Progenitor cell of endocrine pancreas (in vitro differentiated cells): ENCODE measurements at places on chromosomes 1 and 21. TPM values are rescaled to one million over a fixed set of nuclear protein-coding genes. Genes with fewer than 3 reads are reported as not detected.

DNA sequence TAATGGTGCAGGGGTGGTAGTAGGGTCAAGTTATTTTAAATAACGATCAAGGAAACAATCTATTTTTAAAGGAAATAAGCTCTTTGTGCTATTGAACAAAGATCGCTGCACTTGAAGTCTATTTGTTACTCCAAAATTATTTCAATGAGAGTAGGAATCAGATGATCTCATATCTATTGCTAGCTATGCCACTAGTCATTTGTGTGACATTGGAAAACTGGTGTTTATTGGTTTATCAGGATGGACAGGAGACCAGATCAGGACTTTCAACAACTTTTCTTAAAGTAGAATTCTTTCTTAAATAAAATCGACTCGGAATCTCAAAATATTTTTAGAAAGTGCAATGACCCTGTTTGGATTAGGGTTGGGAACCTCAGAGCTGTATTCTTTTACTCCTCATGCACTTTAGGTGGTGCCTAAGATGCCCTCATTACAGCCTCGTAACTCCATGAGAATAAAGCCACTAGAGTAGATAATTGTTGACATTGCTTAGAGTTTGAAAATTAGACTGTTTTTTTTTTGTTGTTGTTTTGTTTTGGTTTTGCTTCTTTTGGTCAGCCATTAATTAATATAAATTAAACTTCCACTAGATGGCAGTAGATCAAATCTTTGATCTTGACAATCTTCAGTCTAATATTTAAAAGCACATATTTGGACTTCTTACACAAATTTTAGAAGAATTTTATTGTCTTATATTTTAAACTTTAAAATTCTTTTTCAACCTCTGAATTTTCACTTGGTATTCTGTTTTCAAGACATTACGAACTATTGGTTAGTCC, 352.4 kb downstream of the USP25 start:
- DNase-seq: no peak
- H3K4me1 ChIP-seq: peaks cover 10% of the 10 kb centered on the region
- H3K27ac ChIP-seq: no peak overlapping the region
- H3K27me3 ChIP-seq: no peaks in the 10 kb centered on the region
- H3K36me3 ChIP-seq: no peaks in the 10 kb centered on the region

The CD5L gene
- not detected in 2 replicates for total RNA-seq

DNA sequence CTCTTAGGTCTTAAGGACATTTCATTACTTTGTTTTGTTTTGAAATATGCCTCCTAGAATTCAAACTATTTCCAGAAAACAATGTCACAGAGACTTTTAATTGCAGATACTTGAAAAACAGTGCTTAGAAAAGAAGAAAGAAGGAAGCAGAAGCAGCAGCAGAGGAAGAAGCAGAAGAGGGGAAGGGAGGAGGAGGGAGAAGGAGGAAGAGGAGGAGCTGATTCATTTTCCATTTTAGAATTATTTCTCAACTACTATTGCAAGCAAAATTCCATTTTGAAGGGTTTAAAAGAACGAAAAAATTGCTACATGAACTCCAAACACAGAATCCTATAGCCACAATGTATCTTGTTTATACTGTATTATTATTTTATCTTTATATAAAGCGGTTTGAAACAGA, 13.9 kb downstream of the RC3H1 start:
- peaks cover 18% of the 10 kb centered on the region for H3K36me3 ChIP-seq
- no peaks in the 10 kb centered on the region for H3K27me3 ChIP-seq
- no peaks in the 10 kb centered on the region for H3K4me1 ChIP-seq
- H3K4me3 ChIP-seq: no peak overlapping the region
- DNase-seq: no peak

- H3K4me3 ChIP-seq: no peak overlapping the region
- H3K27me3 ChIP-seq: peaks cover 15% of the 10 kb centered on the region
- peaks cover 26% of the 10 kb centered on the region for H3K36me3 ChIP-seq
- no peak overlapping the region for H3K27ac ChIP-seq
- no peak for DNase-seq
These were observed 3.8 kb upstream of the TCEA3 start for GRCh38 chr1:23428136-23428905.

DNA sequence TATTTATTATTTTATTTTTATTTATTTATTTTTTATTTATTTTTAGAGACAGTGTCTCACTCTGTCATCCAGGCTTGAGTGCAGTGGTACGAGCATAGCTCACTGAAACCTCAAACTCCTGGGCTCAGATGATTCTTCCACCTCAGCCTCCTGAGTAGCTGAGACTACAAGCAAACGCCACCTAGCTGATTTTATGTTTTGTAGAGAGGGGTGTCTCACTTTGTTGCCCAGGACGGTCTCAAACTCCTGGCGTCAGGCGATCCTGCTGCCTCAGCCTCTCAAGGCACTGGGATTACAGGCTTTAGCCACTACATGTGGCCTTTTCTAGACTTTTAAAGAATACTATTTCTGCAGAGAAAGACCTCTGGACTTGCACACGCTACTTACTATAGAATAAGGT, 61.3 kb upstream of the C1orf53 start:
- H3K27ac ChIP-seq: no peak overlapping the region
- no peaks in the 10 kb centered on the region for H3K27me3 ChIP-seq
- no peak for DNase-seq
- H3K36me3 ChIP-seq: no peaks in the 10 kb centered on the region

DNA sequence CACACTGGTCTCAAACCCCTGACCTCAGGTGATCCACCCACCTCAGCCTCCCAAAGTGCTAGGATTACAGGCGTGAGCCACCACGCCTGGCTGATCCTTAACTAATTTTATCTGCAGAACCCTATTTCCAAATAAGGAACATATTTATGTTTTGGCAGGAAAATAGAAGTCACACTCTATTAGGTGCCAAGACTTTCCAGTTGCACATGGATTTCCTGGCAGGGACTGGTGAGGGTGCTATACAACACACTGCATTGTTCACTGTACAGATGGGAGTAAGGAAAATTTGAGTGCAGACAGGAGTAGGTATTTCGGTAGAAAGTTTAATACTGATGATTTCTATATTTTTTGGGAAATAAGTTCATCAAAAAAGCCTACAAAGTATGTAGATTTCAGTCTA, 605.3 kb upstream of the B3GALT2 start:
- DNase-seq: no peak
- H3K36me3 ChIP-seq: no peaks in the 10 kb centered on the region
- H3K27me3 ChIP-seq: no peaks in the 10 kb centered on the region
- H3K4me1 ChIP-seq: peaks cover 9% of the 10 kb centered on the region

The TDRD10 gene
- total RNA-seq: not detected in 2 replicates

GRCh38 chr1:156885314-156885713, 8.2 kb upstream of the PEAR1 start:
- H3K4me1 ChIP-seq: no peaks in the 10 kb centered on the region
- H3K27me3 ChIP-seq: peaks cover 74% of the 10 kb centered on the region
- no peak overlapping the region for H3K27ac ChIP-seq
- no peak overlapping the region for H3K4me3 ChIP-seq

GRCh38 chr21:45524756-45525152, 17.5 kb downstream of the SLC19A1 start:
- no peak overlapping the region for H3K27ac ChIP-seq
- peaks cover 40% of the 10 kb centered on the region for H3K36me3 ChIP-seq
- H3K4me3 ChIP-seq: no peak overlapping the region
- no peaks in the 10 kb centered on the region for H3K27me3 ChIP-seq
